GM12891 (cell line): ENCODE measurements at places on chromosomes 6 and 20.
A peak's percentile ranks its signal among the peaks of the same experiment; 100 is the strongest.

- no peak for DNase-seq
Measured at GRCh38 chr20:44389871-44390270, 34.4 kb downstream of the HNF4A start.

GRCh38 chr6:112153926-112154607, 66.7 kb downstream of the FAM229B start:
- no peak for DNase-seq

DNA sequence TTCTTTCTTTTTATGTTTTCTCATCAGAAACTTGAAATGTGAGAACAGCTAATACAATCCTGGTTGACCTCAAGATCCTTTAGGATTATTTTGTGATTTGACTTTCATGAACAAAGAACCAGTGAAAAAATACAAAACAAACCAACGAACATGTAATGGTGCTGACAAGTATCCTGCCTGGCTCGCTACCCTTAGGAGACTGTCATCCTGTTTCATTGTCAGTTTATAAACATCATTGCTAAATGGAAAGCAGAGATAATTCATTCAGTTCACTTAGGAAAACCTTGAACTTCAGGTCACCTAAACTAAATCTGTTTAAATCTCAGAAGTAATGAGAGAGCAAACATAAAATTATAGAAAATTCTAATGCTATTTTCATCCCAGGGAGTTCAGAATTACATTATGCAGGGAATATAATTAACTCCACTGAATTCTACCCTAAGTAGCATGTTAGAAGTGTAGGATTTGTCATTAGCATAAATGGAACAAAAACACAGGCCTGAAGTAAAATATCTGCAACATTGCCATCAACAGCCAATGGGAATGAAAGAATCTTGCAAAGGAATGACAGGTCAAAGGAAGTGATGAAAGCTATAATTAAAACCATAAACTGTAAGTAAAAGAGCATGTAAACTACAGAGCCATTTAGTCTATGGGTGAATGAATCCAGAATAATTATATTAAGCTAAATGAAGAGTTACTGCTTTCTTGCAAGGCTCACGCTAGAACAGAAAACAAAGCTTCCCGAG, 401.2 kb upstream of the MANEA start:
- DNase-seq: no peak

- DNase-seq: no peak
Measured at GRCh38 chr6:154448448-154449096, 61.9 kb downstream of the CNKSR3 start.

DNA sequence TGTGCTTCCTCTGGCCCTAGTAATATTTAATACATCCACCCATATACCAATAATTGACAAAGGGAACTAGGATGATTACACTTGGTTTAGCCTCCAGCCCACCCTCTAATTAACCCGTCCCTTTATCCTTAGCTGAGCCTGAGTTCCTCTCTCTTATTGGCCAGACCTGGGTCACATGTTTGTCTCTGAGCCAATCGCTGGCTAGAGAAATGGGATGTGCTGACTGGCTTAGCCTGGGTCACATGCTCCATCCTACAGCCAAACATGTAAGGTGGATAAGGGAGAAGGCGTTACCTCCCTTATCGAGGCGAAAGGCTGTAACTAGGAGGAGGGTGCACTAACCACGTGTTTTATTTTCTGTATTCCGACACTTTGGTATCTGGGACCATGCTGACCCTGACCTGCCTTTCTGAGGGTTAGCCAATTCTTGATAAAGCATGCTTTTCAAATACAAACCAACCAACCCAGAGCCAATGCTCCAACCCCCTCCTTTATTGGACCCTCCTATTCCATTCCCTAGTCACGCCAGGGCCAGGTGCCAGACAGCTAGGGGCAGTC, 262.7 kb downstream of the PREX1 start:
- DNase-seq: no peak

DNA sequence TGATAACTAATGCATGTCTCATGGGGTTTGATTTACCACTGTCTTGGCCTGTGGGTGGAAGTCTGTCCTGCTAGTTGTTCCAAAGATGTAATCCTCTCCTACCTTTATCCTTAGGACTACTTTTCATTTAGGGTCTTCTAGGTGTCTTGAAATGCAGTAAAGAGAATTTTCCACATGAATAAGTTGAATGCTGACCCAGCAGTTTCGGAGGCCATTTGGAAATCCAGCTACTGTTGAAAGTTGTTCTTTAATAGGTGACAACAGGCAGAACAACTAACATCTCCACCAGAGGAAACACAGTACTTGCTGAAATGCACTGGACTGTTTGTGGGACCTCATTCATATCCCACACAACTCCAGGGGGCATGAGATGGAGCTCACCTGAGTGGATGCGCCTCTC, 478.1 kb downstream of the BTBD3 start:
- no peak for DNase-seq

GRCh38 chr20:53130795-53131194, 158.6 kb downstream of the TSHZ2 start:
- DNase-seq: no peak

- DNase-seq: no peak
Measured at GRCh38 chr6:91895599-91896285, 1308.9 kb upstream of the MAP3K7 start.

GRCh38 chr6:139439349-139439748, 64.9 kb upstream of the CITED2 start:
- no peak for DNase-seq

DNA sequence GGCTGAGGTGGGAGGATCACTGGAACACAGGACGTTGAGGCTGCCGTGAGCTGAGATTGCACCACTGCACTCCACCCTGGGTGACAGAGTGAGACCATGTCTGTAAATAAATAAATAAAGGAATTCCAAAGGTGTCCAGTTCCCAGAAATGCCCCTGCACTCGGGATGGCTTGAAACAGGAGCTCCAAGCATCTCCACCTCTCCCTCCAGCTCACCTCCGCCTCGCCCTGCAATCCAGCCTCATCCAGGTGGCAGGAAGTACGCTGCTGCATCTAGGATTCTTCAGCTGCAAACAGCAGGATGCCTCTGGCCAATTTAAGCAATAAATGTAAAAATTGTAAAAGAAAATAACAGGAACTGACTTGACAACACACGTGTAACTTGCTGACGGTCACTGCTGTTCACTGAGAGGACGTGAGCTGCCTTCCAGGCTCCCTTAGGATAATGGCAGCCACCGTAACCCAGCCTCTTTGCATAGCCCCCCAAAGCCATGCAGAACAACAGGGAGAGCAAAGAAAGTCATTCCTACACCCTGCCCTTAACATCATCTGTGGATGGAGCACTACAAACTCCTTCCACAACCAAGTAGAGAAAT, 11.4 kb upstream of the GRM4 start:
- DNase-seq: no peak

GRCh38 chr6:112362027-112362795, 15.1 kb downstream of the RFPL4B start:
- DNase-seq: no peak

- no peak for DNase-seq
Measured at GRCh38 chr20:17873410-17874270, 95.0 kb downstream of the SNX5 start.

GRCh38 chr6:77401231-77401630, 62.1 kb downstream of the HTR1B start:
- no peak for DNase-seq

DNA sequence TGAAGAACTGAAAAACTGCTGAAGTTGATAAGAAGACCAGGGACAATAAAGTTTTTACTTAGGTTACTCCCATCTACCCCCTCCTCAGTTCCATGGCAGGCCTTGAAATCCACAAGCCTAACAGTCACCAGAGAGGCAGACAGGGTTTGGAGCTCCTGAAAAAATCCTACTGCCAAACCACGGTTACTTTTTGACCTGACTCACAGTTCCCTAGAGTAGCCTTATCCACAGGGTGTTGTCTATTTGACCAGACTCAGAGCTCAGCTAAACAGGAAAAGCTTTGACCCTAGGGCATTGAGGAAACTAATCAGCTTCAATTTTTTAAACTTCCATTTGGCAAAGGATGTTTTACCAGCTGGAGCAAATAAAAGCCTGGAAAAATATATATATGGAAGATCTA, 257.7 kb upstream of the NT5E start:
- no peak for DNase-seq

DNA sequence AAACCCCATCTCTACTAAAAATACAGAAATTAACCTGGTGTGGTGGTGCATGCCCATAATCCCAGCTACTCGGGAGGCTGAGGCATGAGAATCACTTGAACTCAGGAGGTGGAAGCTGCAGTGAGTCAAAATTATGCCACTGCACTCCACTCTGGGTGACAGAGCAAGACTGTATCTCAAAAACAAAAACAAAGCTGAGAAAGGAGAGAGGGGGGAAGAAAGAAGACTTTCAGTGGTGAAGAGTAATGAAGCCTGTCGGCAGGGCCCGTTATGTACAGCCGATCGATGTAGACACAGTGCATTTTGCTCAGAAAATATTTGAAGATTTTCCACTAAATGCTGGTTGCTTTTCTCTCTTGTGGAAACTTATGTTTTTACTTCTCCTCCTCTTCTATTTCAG, 13.8 kb downstream of the VAPB start:
- DNase-seq: no peak

GRCh38 chr6:218153-219018, 73.9 kb upstream of the DUSP22 start:
- no peak for DNase-seq

- no peak for DNase-seq
Measured at GRCh38 chr6:39102821-39103136, 12.2 kb downstream of the SAYSD1 start.

GRCh38 chr20:38414769-38415450, 20.2 kb downstream of the SNHG17 start:
- no peak for DNase-seq

GRCh38 chr6:6651335-6651734, 62.8 kb downstream of the LY86 start:
- no peak for DNase-seq

GRCh38 chr6:46376562-46377061, 114.6 kb downstream of the RCAN2 start:
- peak; percentile 13 for DNase-seq

DNA sequence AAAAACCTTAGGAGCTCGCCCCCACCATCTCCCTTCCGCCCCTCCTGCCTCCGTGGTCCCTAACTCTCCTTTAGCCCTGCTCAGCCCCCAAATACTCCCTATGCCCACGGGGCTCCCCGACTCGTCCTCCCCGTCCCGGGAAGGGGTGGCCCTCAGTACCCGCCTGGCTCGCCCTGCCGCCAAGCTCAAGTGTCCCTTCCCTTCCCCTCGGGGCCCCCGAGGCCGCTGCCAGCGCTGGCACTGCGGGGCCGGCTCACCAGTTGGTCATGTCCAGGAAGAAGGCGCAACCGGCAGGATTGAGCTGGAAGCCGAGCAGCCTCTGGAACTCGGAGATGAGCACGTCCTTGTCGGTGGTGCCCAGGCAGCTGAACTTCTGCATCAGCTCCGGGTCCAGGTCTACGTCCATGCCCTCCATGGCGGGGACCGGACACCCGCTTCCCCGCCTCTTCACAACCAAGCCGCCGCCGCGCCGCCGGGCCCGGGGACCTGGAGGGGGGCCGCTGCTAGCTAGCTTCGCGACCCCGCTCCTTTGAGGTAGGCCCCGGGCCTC, 303 bp downstream of the ILRUN start:
- no peak for DNase-seq

DNA sequence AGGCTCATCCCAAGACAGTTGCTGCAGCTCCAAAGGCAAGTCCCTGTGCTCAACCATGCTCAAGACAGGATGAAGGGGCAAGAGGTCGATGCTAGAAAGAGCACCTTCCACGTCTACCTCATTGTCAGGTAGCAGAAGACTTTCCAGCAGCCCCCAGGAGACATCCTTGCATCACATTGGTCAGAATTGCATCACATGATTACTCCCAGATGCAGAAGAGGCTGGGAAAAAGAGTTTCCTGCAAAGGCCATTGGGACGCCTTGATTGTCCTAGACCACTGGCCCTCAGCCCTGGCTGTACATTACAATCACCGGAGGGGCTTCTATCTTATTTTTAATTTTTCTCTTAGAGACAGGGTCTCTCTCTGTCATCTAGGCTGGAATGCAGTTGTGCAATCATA, 17.3 kb upstream of the ZNF334 start:
- no peak for DNase-seq

DNA sequence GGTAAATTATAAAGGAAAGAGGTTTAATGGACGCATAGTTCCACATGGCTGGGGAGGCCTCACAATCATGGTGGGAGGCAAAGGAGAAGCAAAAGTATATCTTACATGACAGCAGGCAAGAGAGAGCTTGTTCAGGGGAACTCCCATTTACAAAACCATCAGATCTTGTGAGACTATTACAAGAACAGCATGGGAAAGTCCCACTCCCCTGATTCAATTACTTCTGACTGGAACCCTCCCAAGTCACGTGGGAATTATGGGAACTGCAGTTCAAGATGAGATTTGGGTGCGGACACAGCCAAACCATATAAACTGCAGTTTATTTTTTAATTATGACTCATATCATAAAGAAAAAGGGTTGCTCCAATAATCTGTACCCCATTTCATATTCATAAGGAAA, 22.3 kb upstream of the HLA-DQA2 start:
- DNase-seq: no peak

GRCh38 chr6:52653151-52653550, 17.8 kb upstream of the TMEM14A start:
- DNase-seq: no peak

GRCh38 chr6:133169901-133170300, 71.3 kb upstream of the EYA4 start:
- no peak for DNase-seq

DNA sequence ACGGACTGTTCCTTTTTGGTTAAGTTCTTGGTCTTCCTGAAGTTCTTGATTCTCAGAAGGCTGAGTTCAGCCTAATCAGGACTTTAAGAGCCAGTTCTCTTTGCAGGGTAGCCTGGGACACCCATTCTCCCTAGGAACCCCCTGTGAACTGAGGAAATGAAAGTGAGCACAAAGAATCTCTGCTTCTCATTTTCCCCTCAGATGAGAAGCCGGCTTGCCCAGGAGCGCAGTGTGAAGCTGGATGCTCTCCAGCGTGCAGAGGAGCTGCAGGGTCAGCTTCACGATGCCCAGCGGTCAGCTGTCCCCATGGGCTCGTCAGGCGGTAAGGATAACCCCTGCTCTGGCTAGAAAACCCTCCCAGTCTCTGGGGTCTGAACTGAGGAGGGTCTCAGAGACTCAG, 34.0 kb downstream of the CD164 start:
- no peak for DNase-seq

- no peak for DNase-seq
Measured at GRCh38 chr20:31474758-31475427, at the start of the genes DEFB124 and REM1. DEFB124 (minus strand) TSS chr20:31475127; CDS start chr20:31473013, 2,114 bp downstream. REM1 (plus strand) TSS chr20:31475288; CDS start chr20:31476446, 1,158 bp downstream.
